ENCODE measurements at places on chromosomes 2 and 18. TPM values are rescaled to one million over a fixed set of nuclear protein-coding genes. Genes with fewer than 3 reads are reported as not detected.

The NDC80 gene
- total RNA-seq = 3.0 TPM

The NEDD4L gene
- 10.7 TPM for total RNA-seq

The IL36RN gene
- not detected for total RNA-seq

The IGFBP5 gene
- 4.1 TPM for total RNA-seq

The RESP18 gene
- total RNA-seq = not detected

The TNFRSF11A gene
- 4.6 TPM for total RNA-seq

The AQP12A gene
- total RNA-seq = not detected

The PRSS56 gene
- total RNA-seq = not detected

The ANKRD23 gene
- total RNA-seq = 10.1 TPM

The LCT gene
- total RNA-seq = 0.10 TPM

The CEBPZ gene
- 50.6 TPM for total RNA-seq

The STAT4 gene
- total RNA-seq = 79.5 TPM

The KDM3A gene
- total RNA-seq = 168 TPM

The CARF gene
- total RNA-seq = 17.0 TPM

The LYPD1 gene
- total RNA-seq = not detected

The MRPL33 gene
- 39.4 TPM for total RNA-seq

The STAT1 gene
- 158 TPM for total RNA-seq

The FKBP1B gene
- total RNA-seq = 1.2 TPM

The EHD3 gene
- 4.1 TPM for total RNA-seq

The IL1F10 gene
- total RNA-seq = not detected

The G6PC2 gene
- total RNA-seq = not detected

The PCARE gene
- total RNA-seq = not detected

The NETO1 gene
- 0.19 TPM for total RNA-seq

The FSIP2 gene
- 0.99 TPM for total RNA-seq

The PLCD4 gene
- 0.43 TPM for total RNA-seq

The CDH20 gene
- not detected for total RNA-seq

The AGPS gene
- total RNA-seq = 32.3 TPM

The DQX1 gene
- total RNA-seq = 0.33 TPM

The STARD6 gene
- total RNA-seq = not detected

The FBXO36 gene
- 1.6 TPM for total RNA-seq

The APOB gene
- total RNA-seq = 1.2 TPM

The FN1 gene
- 6.7 TPM for total RNA-seq

The IL1A gene
- total RNA-seq = not detected

The CERKL gene
- total RNA-seq = not detected

The CCBE1 gene
- 0.29 TPM for total RNA-seq

The LBX2 gene
- total RNA-seq = 0.72 TPM

The DYNAP gene
- not detected for total RNA-seq

The SERPINB11 gene
- not detected for total RNA-seq

The FSHR gene
- not detected for total RNA-seq

The SPTBN1 gene
- 134 TPM for total RNA-seq

The ZSCAN30 gene
- total RNA-seq = 16.7 TPM

The PRKCE gene
- total RNA-seq = 16.5 TPM

The DSC3 gene
- not detected for total RNA-seq

The MALL gene
- 0.39 TPM for total RNA-seq

The REG3G gene
- total RNA-seq = not detected

The PFN4 gene
- not detected for total RNA-seq

The SNRPD1 gene
- total RNA-seq = 18.7 TPM

The HOXD1 gene
- total RNA-seq = not detected

The MRPL44 gene
- total RNA-seq = 23.8 TPM

The DUSP19 gene
- total RNA-seq = 2.5 TPM

The SOCS6 gene
- total RNA-seq = 2.1 TPM

The POTEI gene
- total RNA-seq = not detected

The RGPD4 gene
- total RNA-seq = 0.32 TPM

The PROC gene
- total RNA-seq = not detected

The CTAGE1 gene
- total RNA-seq = not detected

The TACR1 gene
- not detected for total RNA-seq

The SERPINB13 gene
- not detected for total RNA-seq

The SCRN3 gene
- 14.8 TPM for total RNA-seq
